ENCODE measurements at places on chromosomes 3 and 15.

GRCh38 chr15:99963976-99964375, 230.7 kb upstream of the LYSMD4 start:
- no peak for DNase-seq

DNA sequence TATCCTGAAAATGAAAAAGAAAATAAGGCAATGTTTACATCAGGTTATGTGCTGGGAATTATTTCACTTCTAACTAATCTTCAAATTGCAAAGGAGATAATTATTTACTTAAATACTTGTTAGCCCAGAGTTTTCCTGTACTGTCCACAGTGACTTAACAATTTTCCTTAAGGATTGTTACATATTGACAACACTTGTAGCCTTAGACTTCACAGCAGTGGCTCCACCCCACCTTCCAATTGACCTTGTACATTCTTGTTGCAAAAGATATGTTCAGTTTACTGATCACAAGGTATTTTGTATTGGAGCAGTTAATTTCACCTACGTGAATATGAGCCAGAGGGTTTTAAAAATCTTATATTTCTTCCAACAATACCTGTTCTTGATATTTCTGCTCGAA, 376.9 kb downstream of the CNTN6 start:
- DNase-seq, result no peak

DNA sequence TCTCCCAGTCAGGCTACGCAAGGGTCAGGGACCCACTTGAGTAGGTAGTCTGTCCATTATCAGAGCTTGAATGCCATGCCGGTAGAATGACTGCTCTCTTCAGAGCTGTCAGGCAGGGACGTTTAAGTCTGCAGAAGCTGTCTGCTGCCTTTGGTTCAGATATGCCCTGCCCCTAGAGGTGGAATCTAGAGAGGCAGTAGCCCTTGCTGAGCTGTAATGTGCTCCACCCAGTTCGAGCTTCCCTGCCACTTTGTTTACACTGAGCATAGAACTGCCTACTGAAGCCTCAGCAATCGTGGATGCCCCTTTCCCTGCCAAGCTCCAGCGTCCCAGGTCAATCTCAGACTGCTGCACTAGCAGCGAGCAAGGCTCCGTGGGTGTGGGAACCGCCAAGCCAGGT, 57.5 kb upstream of the SETMAR start:
- no peak for DNase-seq

- DNase-seq, result no peak
Observed at GRCh38 chr3:141012571-141012970, 38.6 kb upstream of the SPSB4 start.

GRCh38 chr15:26736502-26737248, 36.2 kb downstream of the GABRB3 start:
- no peak for DNase-seq

- no peak for DNase-seq
Observed at GRCh38 chr3:66889750-66890494, 108.2 kb upstream of the KBTBD8 start.

DNA sequence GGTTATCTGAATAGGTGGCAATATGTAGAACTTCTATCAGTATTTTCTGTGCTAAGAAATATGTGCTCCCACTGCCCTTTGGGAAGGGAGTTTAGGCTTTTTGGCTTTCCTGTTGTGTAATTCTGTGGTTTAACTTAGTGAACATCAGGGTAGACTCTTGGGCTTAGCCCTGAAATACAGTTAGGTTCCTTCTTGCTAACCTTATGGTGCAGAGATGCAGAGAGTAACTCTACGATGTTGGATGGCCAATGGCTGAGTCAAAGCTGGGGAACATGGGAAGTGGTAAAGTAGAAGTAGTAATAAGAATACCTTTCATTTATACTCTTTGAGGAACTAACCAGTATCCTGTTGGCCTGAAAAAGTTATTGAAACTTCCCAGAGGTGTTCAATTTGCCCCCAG, 80.8 kb upstream of the IL12A start:
- DNase-seq, result no peak

DNA sequence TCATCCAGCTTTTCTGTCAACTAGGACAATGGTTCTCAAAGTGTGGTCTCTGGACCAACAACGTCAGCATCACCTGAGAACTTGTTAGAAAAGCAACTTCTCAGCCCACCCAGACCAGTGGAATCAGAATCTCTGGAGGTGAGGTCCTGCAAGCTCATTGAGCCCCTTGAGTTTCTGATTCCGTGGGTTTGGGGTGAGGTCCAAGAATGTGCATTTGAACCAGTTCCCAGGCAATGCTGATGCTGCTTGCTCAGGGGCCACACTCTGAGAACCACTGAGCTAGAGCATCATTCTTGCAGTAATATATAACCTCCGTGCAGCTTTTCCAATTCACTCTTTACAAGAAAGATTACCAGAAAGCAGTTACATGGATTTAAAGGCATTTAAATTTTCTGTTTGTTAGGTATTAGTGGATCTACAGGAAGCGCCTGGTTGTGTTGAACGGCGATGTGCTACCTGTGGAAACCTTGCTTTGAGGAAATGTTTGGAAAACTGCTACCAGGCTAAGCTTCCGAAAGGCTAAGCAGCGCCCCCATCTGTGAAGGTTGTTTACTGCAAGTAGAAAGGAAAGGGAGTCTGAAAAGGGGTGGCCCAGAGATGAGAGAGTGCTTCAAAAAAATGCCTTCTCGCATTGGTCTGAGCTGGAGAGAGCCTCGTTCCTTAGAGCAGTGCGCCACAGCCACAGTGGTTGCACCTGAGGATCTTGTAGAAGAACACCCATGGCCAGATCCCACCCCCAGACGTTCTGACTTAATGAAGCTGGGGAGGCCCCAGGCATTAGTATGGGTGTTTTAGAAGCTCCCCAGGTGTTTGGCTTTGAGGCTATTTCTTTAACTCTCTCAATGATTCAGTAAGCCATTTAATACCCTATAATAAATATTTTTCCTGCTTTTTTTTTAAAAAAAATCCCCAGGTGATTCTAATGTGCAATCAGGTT, 50.0 kb downstream of the RLBP1 start:
- DNase-seq, result no peak

GRCh38 chr3:192884777-192885773, 32.6 kb downstream of the MB21D2 start:
- DNase-seq, result no peak

DNA sequence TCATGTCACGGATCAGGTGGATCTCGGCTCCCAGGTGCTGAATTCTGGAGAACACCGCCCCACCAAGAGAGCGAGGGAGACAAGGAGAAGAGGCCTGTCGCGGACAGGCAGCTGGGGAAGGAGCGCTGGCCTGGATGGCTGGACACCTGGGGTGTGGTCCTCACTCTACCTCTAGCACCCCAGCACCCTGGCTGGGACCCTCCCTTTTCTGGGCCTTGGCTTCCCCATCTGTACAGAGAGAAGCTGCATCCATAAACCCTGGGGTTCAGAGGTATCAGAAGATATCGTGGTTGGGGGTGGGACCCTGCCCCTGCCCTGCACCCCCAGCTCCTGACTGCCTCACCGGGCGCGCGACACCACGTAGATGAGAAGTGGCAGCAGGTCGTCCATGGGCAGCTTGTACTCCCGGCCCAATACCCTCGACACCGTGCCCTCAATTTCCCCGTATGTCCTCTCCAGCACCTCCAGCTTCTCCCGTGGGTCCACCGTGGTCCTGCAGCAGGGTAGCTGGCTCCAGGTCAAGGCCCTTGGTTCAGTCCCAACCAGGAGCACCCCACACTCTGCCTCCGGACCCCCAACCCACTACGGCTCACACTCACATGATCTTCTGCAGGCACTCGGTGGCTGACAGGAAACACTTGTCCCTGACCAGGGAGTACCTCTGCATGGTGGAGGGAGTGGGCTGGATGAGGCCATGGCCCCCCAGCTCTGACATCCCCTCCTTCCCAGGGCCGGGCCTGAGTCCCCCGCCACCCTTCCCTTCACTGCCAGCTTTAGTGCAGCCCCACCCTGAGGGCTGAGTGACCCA, 21.7 kb downstream of the ALS2CL start:
- no peak for DNase-seq

GRCh38 chr3:29871087-29871486, 590.2 kb downstream of the RBMS3 start:
- DNase-seq, result no peak

DNA sequence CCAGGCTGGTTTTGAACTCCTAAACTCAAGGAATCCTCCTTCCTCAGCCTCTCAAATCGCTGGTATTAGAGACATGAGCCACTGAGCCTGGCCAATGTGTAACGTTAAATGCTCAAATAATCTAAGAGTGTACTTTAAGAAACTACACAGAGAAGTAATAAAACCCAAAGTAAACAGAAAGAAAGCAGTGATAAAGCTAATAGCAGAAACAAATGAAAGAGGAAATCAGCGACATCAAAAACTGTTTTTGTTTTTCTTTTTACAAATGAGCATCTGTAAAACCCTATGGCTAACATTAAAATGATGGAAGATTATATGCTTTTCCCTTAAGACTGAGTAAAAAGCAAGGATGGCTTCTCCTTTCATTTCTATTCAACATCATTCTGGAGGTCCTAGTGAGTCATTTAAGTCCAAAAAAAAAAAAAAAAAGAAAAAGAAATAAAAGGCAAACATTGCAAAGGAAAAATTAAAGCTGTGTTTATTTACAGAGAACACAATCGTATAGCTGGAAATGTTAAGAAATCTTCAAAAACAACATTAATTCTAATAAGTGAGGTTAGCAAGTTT, 36.8 kb upstream of the FNDC3B start:
- no peak for DNase-seq

- no peak for DNase-seq
Observed at GRCh38 chr3:78799681-78800080, 968.1 kb downstream of the ROBO1 start.

GRCh38 chr15:33655488-33655887, 312.8 kb upstream of the CHRM5 start:
- DNase-seq, result no peak

DNA sequence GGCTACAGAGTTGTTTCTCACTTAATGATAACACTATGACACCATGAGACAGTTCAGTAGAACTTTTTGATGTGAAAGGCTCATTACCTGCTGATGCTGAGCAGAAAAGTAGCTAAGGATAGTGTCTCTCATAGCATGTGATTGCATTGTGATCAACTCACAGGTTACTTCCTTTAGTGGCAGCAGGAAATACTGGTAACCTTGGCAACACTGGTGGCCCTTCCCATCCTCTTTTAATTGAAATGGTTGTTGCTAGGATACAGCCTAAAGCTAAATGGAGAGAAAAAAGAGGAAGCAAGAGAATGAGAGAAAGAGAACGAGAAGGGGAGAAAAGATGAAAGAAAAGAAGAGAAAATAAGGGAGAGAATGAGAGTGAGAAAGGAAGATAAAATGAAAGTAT, 204.7 kb upstream of the GAP43 start:
- no peak for DNase-seq

- DNase-seq, result no peak
Observed at GRCh38 chr3:32481791-32482631, 20.6 kb downstream of the CMTM6 start.

GRCh38 chr15:82726816-82727215, 17.1 kb upstream of the AP3B2 start:
- no peak for DNase-seq

DNA sequence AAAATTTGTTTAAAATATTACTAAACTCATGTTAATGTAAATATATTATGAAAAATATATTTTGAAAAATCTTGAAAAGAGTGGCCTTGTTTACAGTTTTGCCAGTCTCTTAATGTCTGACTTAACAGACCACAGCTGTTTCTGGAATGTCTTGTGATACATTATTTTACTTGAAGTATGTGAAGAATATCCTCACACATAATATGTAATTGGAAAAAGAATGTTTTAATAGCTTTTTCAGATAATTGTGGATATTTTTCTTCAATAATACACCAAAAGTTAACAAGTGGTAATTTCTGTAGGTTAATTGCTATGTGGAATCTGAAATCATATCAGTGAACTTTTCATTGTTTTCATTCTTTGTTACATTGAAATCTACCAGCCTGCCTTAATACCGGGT, 101.3 kb downstream of the UBE2E2 start:
- DNase-seq, result no peak

DNA sequence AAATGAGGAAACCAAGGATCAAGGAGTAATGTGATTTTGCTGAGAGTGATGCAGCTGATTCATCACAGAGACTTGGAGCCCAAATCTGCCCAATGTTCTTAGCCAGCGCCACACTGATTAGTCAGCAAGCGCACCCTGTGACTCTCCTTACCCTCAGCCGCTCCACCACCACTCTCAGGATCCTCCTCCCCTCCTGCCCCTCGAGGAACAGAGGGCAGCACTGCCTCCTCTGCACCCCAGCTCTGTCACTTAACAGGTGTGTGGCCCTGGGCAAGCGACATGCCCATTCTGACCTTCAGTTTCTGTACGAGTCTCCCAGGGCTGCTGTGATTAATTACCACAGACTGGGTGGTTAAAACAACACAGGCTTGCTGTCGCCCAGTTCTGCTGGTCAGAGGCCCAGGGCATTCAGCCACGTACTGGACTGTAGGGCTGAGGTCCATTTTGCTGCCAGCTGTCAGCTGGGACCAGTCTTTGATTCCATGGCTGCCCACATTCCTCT, 36.1 kb upstream of the HRH1 start:
- peak; percentile 21 for DNase-seq

- DNase-seq, result peak; percentile 59
Observed at GRCh38 chr3:42061713-42062380, 29.3 kb upstream of the TRAK1 start.

GRCh38 chr15:85280203-85280602, 100.2 kb upstream of the AKAP13 start:
- DNase-seq, result no peak

DNA sequence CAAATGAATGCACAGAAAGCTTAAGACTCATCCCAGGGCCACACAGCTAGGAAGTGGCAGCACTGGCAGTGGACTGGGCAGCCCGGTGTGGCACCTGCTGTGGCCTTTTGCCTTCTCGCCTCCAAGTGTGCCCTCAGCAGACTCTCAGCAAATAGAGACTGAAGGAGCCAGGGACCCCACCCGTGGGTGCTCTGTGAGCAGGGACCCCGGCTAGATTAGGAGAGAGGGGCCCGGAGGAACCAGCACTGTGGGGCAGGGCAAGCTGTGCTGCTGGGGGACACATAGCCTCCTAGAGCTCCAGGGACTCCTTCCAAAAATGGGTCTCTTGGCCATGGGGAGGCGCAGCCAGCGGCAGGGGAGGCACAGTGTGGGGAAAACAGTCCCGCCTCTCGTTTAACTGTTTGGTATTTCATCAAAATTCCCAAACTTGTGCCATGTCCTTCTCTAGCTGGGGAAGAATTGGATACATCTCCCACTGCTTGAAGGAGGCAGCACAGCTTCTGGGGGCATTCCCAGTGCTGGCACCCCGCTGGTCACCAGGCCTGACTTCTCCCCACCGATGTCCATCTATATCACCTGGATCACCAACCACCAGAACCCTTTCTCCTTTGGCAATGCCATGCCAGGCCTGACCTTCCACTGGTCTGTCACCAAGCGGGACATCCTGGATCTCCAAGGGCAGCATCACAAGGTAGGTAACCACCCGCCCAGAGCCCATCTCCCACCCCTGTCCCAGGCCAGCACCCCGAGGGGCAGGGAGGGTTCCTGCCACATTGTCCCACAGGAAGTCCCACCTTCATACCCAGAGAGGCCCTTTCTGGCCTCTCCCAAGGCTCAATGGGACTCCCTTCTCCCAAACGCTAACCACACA, 12.0 kb upstream of the TXNRD3 start:
- DNase-seq, result no peak

- DNase-seq, result no peak
Observed at GRCh38 chr15:84608707-84609284, 8.0 kb downstream of the ZSCAN2 start.

DNA sequence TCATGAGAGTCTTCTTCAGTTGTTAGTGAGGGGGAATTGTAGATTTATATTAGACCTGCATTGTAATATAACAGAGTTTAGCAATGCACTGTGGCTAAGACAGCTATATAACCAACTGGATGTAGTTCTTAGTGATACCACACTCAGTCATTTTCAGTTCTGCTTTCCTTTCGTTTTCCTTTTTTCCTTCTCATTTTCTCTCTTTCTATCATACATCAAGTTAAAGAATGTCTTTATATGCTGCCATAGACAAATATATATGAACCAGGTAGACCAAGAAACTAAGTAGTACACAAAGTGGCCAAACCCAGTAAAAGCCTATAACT, 43.7 kb upstream of the CD47 start:
- DNase-seq, result no peak

Data from T1000 (cell line).